ENCODE measurements at places on chromosomes 3 and 15. TPM values are rescaled to one million over a fixed set of nuclear protein-coding genes. Genes with fewer than 3 reads are reported as not detected.

The SCAANT1 gene
- not detected for total RNA-seq

The LRRC31 gene
- not detected for total RNA-seq

The TMEM202 gene
- total RNA-seq = not detected

The TEX55 gene
- not detected for total RNA-seq

The TEX264 gene
- total RNA-seq = 53.0 TPM

The NPTN gene
- 101 TPM for total RNA-seq

The LACTB gene
- total RNA-seq = 17.1 TPM

The CCDC33 gene
- 15.4 TPM for total RNA-seq

DNA sequence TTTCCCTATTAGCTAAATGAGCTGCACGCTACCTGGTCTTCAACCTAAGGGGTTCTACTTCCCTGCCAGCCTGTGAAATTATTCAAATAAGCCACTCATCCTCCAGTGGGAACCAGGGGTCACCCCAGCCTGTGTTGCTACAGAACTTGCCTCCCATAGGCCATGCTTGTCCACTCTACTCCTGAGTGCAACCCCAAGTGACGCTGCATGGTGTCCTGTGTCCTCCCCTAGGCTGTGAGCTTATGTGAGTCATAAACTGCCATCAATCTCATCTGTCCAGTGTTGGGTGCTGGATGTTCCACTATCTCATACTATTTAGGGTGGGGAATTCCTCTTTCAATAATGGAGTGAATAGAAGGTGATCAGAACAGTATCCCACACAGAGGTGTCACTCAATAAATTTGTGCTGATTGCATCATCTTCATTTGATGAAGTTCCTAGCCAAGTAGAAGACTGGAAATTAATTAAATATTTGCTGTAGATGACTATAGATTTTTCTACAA lies 49.8 kb upstream of the SSR3 start:
- no peak for DNase-seq

DNA sequence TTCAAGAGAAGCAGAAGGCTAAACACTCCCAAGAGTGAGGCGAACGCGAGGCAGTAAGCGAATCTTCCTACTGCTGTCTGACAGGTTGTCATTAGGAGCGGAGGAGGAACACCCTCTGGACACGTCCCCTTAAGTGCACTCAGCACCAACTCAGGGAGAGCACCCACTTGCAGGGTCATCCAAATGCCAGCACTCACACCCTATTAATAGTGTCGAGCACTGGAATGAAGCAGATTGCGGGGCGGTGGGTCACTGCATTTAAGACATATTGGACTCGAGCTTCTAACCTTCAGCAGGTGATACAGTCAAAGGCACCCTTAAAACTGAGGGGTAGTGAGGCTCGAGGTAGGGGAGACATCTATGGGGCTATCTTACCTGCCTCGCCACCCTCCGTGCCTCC lies 28.7 kb downstream of the SH3BP5 start:
- no peak for DNase-seq

DNA sequence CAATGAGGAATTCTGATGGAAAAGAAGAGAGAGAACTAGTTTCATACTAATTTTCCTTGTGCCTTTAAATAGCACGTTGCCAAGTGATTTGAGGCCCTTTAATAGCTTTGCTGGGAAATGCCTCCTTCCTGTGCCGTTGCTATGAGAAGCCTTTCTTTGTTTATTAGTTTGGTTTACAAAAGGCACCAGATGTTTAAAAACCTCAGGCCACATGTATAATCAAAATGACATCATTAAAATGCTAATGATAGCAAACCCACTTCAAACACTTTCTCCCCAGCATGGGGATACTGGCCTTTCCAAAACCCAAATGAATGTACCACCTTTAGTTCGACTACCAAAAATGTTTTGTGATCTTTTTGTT lies 50.0 kb upstream of the TBC1D23 start:
- no peak for DNase-seq

GRCh38 chr3:50599115-50599715 lies 12.4 kb downstream of the CISH start:
- no peak for DNase-seq

DNA sequence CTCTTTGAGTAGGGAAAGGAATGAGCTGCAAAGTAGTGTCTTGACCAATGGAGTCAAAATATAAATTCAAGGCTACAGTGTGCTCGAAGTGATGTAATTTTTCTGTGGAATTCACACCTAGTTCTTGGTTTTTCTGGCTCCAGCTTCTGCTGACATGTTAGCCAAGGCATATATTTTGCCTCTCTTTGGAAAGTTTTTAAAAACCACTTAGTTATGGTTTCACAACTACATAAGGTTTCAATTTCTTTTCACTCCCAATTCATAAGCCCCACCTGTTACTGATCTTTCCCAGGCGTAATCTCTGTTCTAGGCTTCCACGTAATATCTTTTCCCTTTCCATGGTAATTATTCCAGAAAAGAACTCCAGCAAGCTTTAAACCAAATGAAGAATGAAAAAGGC lies 46.9 kb downstream of the GADL1 start:
- DNase-seq = no peak

GRCh38 chr15:62896380-62896866 lies 146.1 kb upstream of the TPM1 start:
- DNase-seq = peak; percentile 74

DNA sequence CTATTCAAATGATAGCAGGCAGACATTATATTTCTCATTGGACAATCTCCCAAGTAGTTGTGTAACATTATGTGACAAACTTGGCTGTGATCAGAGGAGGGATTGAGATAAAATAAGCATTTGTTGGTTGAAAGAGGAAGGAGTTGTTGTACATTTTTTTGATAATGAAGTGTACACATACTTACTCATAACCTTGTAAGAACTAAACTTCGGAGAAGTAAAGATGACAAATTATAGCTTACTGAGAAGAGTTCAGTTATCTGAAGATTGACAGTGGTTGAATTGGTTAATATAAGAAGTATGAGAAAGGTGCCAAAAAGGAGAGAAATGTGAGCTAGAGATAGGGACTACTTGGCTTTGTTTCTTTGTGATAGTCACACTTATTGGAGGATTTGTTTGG lies 32.6 kb downstream of the STT3B start:
- DNase-seq = no peak

GRCh38 chr3:143977341-143978262 lies 6.0 kb downstream of the DIPK2A start:
- DNase-seq = no peak

DNA sequence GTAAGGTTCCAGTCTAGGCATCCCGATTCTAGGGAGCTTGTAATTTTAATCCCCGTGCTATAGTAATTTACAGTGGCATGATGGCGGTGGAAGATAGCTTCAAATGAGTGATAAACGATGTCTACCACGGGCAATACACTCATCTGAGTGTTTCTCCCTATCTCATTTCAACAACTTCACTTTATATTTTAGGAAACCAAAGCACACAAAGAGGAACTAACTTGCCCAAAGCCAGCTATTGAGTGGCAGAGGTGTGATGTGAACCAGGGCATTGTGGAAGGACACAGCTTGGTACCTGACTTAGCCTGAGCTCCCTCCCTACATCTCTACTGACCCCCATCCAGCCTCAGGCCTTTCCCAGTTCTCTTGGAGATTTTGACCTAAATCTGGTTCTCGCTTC lies 16.9 kb upstream of the FILIP1L start:
- DNase-seq = no peak

GRCh38 chr15:71278989-71279756 lies 163.9 kb downstream of the THSD4 start:
- peak; percentile 77 for DNase-seq

GRCh38 chr3:160792540-160792939 lies 36.5 kb downstream of the PPM1L start:
- no peak for DNase-seq

GRCh38 chr3:172914854-172915253 lies 164.3 kb downstream of the ECT2 start:
- no peak for DNase-seq

GRCh38 chr3:144058713-144059112 lies 87.1 kb downstream of the DIPK2A start:
- no peak for DNase-seq

- DNase-seq = no peak
Measured at GRCh38 chr3:180401226-180401625, 200.7 kb upstream of the TTC14 start.

DNA sequence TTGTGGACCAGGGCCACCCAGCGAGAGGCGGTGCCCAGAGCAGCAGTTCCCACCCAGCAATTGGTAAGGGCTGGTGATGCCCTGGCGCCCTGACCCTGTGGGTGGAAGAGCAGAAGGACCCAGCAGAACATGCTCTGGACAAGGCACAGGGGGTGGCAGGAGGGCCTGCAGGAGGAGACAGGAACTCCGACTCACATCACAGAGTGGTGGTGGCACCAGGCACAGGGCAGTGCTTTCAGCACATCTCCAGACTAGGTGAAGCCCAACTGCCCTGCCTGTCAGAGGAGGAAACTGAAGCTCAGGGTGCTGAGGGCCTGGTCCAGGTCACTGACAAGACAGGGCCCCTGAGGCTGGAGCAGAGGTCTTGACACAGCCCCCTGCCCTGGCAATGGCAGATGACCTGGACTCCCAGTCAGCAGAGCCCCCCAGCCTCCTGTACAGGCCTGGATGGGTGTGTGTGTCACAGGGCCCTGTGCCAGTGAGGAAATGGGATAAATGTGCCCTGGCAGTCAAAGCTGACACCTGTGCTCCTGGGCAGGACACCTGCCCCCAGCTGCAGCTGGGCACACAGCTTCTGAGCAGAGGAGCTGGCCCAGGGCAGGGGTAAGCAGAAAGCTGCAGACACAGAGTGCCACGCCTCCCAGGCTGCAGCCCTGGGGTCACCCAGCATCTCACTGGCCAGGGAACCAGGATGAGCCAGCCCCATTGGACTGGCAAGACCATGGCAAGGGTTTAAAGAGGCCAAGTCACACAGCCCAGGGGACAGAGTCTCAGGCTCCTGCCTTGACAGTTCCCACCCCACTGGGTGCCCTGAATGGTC lies 11.4 kb downstream of the KLF15 start:
- no peak for DNase-seq

- DNase-seq = no peak
Measured at GRCh38 chr15:22780267-22780666, 6.2 kb upstream of the NIPA1 start.

- no peak for DNase-seq
Measured at GRCh38 chr3:184155644-184156521, 706 bp downstream of the DVL3 start.

- DNase-seq = no peak
Measured at GRCh38 chr15:83358972-83359564, 74.6 kb upstream of the BNC1 start.

DNA sequence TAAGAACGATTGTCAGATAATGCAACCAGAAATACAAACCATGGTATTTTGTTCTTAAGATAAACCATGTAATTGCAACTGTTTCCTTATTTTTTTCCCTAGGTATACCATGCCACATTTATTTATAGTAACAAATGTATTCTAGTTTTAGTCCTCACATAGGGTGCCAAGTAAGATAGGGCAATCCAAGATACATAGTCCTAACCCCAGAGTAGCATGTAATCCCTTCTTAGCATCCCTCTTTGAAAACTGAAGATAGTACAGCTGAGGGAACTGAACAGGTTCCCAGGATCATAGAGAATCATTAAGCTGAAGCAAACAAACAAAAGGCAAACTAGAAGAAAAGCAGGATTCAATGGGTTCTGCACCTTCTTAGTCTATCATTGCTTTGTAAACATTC lies 24.8 kb downstream of the TRNT1 start:
- DNase-seq = no peak

All from PC-9 (cell line).